Hypothalamus (tissue), 51 donors: ENCODE measurements at places on chromosomes 16 and 17.
A peak's percentile ranks its signal among the peaks of the same experiment; 100 is the strongest.

DNA sequence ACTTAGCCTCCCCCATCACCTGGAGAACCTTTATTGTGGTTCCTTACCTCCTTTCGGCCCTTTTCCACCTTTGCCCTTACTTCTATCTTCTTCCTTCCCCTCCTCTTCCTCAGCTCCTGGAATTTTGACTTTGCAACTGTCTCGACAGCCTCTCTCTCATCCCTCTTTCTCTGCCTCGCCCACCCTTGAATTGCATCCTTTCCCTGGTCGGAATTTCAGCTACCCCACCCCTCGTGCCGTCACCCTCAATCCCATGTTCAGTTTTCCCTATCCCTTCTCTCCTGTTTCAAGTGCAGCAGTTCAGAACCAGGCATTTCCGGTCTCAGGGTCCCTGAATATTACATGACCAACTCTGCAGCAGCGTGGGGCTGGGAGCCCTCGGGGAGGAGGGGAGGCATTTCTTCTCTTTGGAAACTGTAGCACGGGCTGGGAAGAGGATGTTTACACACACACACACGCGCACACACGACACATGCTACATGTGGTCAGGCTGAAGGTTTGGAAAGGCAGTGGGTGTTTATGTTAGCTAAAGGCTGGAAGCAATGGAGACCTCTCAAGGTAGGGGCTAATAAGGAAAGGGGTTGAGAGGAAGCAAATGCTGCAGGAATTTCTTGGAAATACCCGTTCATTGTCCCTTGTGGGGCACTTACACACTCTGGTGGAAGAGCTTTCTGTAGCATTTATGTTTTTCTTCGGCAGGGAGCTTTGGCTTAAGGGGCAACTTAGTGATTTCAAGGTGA, 971 bp downstream of the MINK1 start:
- no peak for DNase-seq

DNA sequence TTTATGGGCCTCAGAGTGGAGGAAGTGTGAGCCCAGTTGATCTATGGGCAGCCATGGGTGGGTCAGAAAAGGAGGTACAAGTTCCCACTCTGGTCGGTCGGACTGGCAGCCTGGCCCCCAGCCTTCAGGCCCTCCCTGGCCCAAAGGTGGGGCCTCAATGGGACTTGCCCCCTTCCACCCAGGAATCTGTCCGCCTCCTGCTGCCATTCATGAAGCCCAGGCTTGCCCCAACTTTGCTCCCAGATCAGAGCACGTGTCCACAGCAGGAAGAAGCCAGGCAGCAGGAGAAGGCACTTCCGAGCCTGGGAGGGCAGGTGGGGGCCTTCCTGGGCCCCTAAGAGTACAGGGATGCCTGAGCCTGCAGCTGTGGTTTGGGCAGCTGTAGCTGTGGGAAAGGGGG, 3.0 kb upstream of the CMTM3 start:
- DNase-seq: no peak

DNA sequence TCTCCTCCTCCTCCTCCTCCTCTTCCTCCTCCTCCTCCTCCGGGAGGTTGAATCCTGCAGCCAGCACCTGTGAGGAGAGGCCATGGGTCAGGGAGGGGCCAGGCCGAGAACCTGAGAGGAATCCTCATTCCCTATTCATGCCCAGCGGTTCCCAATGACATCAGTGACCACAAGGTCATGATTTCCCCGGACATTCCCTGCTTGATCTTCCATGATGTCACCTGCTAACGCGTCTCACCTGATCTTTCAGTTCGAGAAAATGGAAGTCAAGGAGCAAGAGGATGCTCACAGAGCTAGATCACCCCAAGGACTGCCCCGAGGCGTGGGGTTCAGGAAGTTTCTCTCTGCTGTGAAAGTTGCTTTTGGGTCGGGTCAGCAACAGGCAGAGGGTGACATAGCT, 5.4 kb downstream of the APOBR start:
- no peak for DNase-seq

DNA sequence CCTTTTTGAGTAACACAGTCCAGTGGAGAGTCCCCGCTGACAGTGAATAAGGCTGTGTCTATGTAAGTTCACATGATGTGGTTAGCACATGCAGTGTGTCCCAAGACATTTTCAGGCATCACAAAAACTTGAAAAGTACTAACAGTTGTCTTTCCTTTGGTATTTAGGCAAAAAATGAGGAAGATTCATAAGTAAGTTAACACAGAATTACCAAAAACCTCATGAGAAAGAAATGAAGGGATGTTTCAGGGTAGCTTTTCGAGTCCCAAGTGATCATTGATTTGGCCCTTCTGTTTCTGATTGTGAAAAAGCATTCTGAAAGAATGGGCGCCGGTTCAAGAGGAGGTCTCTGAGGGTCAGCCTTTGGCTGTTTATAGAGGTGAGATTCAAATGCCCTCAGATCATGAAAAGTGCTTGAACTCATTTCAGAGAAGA, 529 bp upstream of the ASPA start:
- DNase-seq: no peak

- no peak for DNase-seq
Measured at GRCh38 chr17:79797492-79798298, 818 bp upstream of the CBX8 start.

- DNase-seq: no peak
Measured at GRCh38 chr16:25523183-25523582, 168.6 kb upstream of the HS3ST4 start.

- DNase-seq: no peak
Measured at GRCh38 chr17:10394201-10394887, 21.5 kb upstream of the MYH13 start.

- DNase-seq: no peak
Measured at GRCh38 chr16:11359370-11359769, 14.1 kb downstream of the RMI2 start.

DNA sequence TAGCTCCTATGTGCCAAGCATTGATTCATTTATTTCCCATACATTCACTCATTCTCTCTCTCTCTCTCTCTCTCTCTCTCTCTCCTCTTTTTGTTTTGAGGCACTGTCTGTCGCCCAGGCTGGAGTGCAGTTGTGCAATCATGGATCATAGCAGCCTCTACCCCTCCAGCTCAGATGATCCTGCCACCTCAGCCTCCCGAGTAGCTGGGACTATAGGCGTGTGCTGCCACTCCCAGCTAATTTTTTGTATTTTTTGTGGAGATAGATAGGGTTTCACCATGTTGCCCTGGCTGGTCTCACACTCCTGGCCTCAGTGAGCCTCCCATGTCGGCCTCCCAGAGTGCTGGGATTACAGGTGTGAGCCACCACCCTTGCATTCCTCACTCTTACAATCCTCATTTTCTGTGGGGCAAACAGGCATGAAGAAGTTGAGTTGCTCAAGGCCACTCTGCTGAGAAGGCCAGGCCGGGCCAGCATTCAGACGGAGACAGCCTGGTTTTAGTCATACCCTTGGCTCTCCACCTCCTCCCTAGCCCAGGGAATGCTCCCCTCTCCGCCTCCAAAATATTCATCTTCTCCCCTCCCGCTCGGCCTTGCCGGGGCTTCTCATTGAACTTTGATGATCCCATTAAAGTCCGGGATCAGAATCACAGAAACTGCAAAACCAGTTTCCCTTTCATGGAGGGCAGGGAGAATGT, 765 bp upstream of the PRM2 start:
- no peak for DNase-seq

- no peak for DNase-seq
Measured at GRCh38 chr16:53986793-53987192, 282.8 kb downstream of the FTO start.

GRCh38 chr17:62616993-62617893, 10.2 kb upstream of the MRC2 start:
- DNase-seq: no peak

DNA sequence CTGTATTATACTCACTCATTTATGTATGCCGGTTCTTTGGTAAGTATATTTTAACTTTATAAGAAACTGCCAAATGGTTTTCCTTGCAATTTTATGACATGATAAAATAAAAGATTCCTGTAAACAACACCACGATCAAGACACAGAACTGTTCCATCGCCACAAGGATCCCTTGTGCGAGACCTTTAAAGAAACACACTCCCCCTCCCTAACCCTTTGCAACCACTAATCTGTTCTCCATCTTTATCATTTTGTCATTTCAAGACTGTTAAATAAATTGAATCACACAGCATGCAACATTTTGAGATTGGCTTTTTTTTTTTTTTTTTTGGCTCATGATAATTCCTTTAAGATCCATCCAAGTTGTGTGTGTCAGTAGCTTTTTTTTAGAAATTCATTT, 6.0 kb downstream of the ADGRG5 start:
- DNase-seq: no peak

GRCh38 chr17:61487161-61487988, 35.2 kb downstream of the TBX4 start:
- no peak for DNase-seq

DNA sequence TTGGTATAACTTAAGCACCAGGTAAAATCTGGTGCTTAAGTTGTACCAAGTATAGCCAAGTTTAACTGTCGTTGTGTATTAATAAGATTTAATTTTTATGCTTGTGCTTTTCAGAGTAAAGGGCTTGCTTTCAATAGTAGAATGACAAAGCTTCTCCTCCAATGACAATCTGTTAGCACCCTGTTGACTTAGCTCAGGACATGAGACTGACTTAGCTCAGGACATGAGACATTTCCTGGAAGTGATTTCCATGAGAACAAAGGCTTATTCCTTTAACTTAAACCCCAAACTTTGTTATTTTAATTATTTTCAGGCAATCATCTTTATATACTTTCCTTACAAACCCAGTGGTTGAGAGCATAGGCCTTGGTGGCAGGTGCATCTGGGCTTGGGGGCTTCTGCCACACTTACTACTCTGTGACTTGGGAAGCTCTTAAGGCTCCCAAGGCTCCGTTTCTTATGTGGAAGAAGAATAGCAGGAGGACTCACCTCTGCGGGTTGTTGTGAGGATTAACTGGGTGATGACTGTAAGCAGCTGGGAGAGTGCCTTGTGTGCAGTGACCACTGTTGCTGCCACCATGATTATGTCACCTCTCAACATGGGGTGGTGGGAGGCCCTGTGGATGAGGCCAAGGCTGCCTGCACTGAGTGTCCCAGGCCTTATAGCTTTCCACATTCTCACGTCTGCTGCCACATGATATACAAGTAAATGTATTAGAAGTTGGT, 59.4 kb upstream of the CMIP start:
- no peak for DNase-seq

GRCh38 chr17:78967782-78968362, 11.9 kb downstream of the LGALS3BP start:
- no peak for DNase-seq

DNA sequence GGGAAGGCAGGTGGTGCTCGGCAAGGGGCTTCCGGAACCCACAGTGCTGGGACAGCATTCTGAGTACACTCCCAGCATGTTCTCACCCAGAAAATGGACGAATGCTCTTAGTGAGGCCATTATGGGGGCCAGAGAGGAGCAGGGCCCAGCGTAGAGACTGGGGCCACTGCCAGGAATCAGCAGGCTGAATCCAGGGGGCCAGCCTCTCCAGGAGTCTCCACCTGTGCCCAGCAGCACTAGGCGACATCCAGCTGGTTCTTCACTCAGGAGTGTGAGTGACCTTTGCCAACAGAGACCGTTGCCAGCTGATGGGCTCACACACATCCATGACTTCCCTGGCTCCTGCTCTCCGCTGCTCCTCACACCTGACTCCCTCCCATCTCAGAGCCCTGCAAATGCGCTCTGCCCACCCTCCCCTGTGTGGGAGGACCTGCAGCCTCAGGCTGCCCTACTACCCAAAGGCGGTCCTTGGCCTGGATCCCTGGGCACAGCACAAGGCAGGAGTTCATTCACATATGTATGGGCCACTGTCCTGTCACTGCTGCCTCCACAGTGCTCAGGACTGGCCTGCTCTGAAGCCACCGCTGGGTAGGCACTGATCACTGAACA, 5.1 kb downstream of the RHBDF1 start:
- DNase-seq: peak; percentile 48

- DNase-seq: no peak
Measured at GRCh38 chr16:28473714-28474265, 1.7 kb upstream of the NPIPB7 start.

GRCh38 chr16:58476791-58477190, 23.2 kb upstream of the NDRG4 start:
- no peak for DNase-seq

- DNase-seq: no peak
Measured at GRCh38 chr17:72618001-72618509, 474.4 kb downstream of the SLC39A11 start.

- no peak for DNase-seq
Measured at GRCh38 chr17:27256225-27257030, 37.5 kb upstream of the WSB1 start.

GRCh38 chr16:3007059-3007956, 5.4 kb upstream of the CLDN9 start:
- no peak for DNase-seq

DNA sequence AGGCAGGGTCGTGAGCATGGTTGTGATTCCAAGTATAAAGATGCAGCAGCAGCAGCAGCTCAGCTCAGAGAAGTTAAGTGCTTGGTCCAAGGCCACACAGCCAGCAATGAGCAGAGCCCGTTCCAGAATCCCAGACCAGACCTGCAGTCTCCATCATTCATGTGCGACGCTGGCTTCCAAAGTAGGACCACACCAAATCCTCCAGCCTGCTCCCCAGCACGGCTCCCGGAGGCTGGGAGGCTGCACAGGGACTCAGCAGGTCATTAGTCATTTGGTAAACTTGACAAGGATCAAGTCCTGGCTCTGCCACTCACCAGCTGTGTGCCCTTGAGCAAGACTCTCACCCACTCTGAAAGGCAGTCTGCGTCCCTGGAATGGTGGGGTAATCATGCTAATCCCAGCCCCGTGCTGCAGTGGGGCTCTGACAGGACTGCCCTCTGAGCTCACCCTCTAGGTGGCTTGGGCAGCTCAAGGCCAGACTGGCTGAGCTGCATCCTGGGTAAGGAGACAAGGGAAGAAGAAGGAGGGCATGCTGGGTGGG, 95.1 kb upstream of the TMEM132E start:
- DNase-seq: no peak

DNA sequence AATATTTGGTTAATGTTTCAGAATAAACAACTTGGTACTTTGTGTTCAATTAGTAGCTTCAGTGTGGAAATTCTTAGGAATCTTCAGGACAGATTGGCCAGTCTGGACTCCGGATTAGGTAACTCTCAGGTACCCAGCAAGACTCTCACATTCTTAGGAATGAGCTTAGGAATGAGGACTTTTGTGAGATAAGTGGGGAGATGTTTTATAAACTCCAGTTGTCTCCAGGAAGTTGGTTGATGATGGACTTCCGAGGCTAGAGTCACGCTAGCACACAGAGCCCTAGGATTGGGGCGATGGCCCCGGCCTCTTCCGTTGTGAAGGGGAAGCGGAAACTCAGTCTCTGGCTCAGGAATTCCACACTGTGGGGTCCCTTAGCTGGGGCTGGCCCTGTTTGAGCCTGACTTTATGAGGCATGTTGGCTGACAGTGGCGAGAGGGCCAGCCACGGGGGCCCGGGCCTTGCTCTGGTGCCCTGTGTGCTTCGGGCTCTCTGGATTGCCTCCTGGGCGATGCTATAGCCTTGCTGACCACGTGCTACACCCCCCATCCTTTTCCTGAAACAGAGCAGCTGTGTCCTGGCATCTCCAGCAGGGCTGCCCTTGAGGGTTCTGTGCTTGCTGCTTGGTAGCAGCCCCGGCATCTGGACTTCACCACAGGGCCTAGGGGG, 32.4 kb downstream of the RAB11FIP3 start:
- no peak for DNase-seq

GRCh38 chr16:85139881-85140339, 27.6 kb upstream of the CIBAR2 start:
- DNase-seq: no peak

- no peak for DNase-seq
Measured at GRCh38 chr17:40457964-40458791, 14.9 kb downstream of the IGFBP4 start.
